ENCODE measurements at places on chromosomes 3 and 15.
A peak's percentile ranks its signal among the peaks of the same experiment; 100 is the strongest.

DNA sequence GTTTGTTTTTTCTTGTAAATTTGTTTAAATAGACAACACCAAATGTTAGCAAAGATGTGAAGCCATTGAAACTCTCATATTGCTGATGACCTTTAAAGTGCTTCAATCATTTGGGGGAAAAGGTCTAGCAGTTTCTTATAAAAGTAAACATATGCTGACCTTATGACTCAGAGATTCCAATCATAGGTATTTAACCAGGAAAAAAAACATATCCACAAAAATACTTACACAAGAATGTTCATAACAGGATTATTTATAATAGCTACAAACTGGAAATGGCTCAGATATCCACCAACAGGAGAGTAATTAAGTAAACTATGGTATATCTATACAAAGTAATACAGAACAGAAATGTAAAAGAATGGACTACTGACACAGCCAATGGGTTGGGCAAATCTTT, 27.1 kb upstream of the RORA start:
- no peak for DNase-seq

DNA sequence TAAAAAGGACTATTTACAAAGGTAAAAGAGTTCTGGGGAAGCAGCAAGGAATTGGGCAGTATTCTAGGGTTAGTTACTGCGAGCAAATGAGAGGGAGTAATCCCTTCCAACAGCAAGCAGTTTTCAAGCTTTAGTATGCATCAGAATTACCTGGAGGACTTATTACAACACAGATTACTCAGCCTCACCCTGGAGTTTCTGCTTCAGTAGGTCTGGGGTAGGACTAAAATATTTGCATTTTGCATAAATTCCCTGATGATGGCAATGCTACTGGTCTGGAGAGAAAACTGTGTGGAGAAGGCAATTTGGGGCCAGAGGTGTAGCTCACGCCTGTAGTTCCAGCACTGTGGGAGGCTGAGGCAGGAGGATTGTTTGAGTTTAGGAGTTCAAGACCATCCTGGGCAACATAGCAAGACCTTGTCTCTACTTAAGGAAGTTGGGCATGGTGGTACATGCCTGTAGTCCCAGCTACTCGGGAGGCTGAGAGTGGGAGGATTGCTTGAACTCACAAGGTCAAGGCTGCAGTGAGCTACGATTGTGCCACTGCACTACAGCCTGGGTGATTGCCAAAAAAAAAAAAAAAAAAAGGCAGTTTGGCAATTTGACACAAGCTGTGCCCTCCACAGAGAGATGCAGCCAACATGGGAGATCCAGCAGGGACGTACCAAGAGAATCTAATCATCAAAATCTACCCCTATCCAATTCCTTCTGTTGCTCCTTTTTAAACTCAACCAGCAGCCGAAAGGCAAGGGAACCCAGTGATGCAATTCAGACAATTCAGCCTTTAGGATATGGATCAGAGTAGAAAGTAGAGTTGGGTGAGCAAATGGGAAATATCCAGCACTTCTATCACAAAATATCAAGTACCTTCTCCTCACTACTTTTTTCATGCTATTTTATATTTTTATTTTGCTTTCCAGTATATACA, 27.1 kb upstream of the AP4E1 start:
- no peak for DNase-seq

DNA sequence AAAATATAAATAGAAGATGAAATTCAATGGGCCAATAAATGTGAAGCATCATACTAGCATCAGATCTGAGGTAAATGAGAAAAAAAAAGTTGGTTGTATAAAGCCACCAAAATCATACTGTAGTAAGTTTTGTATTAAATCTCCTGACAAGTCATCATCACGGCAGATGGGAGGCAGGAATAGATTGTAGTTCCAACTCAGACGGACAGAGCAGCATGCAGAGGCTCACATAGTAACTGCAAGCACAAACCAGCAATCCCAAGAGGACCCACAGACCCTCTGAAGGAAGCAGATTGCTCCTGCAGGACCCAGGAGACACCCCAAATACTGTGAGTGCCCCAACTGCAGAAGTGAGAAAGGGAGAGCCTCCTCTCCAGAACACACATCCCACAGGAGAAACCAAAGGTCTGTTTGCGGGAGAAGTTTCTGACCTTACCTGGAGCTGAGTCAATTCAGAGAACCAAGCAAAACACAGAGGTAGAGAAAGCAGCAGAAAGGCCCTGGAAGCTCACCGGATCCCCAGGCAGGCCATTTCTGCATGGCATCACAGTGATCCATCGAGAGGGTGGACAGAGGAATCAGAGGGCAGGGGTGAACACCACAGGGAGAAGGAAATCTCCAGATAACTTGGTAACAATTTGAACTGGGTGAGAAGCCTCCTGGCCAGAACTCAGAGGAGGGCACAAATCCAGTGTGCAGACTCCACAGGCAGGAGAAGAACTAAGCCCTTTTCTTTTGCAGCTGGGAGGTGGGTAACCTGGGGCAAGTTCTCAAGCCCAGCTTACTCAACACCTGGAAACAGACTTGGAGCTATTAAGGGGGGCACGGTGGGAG, 141.6 kb upstream of the ARHGEF26 start:
- DNase-seq, result no peak

DNA sequence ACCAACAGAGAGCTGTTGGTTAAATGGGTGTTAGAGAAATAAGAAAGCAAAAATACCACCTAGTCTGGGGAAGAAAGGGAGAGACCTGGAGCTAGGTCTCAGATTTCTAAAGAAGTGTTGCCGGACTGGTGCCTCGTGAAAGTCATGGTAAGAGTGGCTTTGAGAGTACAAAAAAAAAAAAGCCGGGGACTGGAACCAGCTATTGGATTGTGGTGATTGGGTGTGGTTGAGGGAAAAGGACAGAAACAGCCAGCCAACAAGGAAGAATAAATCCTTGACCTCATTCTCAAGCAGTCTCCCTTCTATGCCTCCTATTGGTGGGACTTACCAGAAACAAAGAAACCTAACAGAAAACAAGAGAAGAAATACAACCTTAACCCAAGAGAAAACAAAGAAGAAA, 346.4 kb upstream of the KCNMB2 start:
- no peak for DNase-seq

- no peak for DNase-seq
Measured at GRCh38 chr3:42195879-42196330, 70.1 kb downstream of the CCK start.

GRCh38 chr3:160450846-160451245, 1.3 kb upstream of the TRIM59 start:
- DNase-seq, result no peak

DNA sequence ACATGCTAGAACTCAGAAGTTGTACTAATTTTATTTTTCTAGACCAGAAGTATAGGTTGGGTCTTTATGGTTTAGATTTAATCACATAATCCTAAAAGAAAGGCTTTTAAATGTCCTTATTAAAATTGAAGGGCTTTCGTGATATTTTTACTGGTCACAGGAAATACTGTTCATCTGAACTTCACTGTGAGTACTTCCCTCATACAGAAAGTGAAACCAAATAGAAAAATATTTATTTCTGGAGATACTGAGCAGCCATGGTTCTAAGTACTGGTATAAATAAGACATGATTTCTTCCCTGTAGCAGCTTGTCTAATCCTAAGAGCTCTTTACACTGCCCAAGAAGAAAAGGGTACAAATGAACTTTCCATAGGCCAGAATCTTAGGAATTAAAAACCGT, 2.0 kb downstream of the SNRK start:
- DNase-seq, result no peak

DNA sequence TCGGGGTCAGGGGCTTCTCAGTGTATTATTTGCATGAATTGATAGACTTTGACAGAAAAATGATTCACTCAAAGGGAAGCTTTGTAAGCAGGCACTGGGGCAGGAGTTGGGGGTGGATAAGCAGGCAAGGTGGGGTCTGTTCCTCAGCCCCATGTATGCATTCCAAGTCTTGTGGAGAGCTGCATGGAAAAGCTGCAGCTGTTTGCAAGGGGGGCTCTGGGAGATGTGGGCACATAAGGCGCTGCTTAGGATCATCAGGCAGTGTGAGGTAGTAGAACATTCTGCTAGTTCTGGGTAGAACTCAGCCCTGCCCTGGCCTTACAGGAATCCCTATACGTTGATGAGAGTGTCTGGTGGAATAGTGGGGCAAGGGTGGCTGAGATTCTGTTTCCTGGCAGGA, 154.2 kb upstream of the LRIG1 start:
- no peak for DNase-seq

DNA sequence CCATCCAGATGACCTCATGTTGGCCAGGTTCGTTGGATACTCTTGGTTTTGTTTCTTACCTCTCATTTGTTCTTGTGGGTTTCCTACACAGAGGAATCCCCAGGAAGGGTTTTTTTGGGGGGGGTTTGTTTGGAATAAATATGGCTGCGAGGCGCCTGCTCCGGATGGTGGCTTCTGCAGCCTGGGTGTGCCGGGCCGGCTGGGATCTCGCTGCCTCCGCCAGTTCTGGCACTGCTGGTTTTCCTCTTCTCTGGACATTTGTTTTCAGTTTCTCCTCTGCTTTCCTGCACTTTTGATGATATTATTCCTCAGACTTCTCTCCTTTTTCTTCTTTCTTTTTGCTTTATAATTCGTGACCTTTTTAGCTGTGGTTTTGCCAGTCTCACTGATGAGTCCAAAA, 187.4 kb downstream of the OR4M2 start:
- DNase-seq, result no peak

GRCh38 chr3:54196360-54196991, 74.1 kb downstream of the CACNA2D3 start:
- no peak for DNase-seq

GRCh38 chr15:82535566-82536408, 4.5 kb downstream of the RPS17 start:
- no peak for DNase-seq

DNA sequence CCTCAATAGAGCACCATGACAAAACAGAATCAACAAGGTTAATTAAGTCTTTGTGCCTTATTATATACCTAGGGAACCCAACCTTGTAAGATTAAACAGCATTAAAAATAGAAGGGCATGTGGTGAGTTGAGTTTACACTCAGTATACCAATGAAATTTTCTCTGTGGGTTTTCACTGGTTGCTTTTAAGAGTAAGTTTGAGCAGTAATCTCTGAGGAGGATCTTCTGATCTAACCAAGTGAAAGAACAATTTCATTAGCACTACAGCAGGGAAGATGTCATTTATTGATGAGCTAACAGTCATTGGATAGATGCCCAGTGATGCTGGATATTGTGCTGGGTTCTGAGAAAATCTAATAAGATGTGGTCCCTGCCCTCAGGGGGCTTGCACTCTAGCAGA, 26.9 kb upstream of the AKAP13 start:
- no peak for DNase-seq

DNA sequence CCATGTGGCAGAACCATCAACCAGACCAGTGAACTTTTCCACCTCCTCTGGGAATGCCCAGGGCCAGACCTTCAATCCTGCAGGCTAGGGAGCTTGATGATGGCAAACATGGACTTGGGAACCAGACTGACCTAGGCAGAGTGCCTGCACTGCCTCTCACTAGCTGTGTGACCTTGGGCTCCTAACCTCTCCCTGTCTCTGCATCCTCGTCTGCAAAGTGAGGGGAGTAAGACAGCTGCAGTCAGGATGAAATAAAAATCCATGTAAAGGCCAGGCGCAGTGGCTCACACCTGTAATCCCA, 17.5 kb upstream of the LOXL1 start:
- no peak for DNase-seq

DNA sequence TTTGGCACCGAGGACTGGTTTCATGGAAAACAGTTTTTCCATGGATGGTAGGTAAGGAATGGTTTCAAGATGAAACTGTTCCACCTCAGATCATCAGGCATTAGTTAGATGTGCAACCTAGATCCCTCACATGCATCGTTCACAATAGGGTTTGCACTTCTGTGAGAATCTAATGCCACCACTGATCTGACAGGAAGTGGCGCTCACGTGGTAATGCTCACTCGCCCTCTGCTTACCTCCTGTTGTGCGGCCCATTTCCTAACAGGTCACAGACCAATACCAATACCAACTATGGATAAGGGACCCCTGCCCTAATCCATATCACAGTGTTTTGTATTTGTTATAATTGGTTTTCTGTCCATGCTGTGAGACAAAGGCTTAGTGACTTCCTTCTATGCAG, 58.9 kb downstream of the SLMAP start:
- no peak for DNase-seq

GRCh38 chr3:192907784-192908183, 9.9 kb downstream of the MB21D2 start:
- DNase-seq, result no peak

- DNase-seq, result no peak
Measured at GRCh38 chr15:92817339-92817886, 82.7 kb upstream of the CHD2 start.

DNA sequence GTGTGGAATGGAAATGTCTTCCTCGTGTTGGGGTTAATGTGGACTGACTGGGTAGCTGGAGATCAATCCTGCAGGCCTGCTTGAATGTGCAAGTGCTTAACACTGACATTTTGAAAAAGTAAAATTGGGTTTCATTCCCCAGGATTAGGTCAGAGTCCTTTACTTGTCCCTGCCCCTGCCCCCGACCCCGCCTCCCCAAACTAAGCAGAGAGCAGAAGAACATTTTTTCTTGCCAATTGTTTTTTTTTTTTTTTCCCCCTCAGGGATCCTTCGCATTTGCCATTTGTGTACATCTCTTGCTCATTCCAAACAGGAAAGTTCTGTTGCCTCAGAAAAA, 147.0 kb upstream of the NR2F2 start:
- peak; percentile 68 for DNase-seq

GRCh38 chr3:56845505-56845904, 43.8 kb upstream of the ARHGEF3 start:
- DNase-seq, result no peak

DNA sequence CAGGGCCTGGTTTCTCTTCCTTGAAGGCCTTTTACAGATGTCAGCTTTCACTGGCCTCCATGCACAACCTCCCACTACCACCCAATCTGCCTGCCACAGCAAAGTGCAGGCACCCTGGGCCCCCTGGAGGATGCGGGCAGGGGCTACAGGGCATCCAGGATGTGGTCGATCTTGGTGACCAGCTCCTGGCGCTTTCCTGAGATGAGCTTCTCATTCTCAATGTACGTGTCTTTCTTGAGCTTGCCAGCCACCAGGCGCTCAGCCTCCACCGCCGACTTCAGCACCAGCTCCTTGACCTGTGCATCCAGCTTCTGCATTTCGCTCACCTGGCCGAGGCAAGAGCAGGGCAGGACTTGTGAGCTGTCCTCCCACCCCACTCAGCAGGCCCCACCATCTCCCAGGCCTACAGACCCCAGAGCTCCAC, 30.3 kb downstream of the RPN1 start:
- no peak for DNase-seq

DNA sequence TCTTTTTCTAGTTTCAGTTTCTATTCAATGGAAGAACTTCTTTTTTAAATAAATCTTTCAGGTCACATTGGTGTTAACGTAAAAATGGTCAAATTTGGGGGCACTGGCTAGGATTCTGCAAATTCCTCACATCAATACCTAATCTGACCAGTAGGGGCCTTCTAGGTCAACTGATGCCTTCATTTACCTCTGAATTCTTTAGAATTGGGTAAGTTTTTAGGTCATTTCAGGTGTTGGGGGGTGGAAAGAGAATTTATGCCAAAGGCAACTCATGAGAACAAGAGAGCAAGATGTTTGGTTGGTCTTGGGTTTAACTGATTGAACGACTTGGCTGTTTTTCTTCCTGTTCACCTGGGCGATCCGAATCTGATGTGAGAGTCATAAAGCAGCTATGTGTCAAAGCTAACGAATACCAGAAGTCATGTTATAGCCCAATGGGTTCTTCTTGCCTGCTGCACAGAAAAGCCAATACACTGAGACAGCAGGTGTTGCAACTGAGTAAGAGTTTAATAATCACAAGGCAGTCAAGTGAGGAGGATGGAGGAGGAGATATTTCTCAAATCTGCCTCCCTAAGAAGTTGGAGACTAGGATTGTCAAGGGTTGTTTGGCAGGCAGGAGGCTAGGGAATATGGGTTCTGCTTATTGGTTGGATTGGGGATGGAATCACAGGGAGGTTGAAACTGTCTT, 15.3 kb downstream of the LRRC49 start:
- DNase-seq, result peak; percentile 14

GRCh38 chr3:192223815-192224214, 503.5 kb downstream of the FGF12 start:
- no peak for DNase-seq
